ENCODE measurements at places on chromosomes 1 and 21.
A peak's percentile ranks its signal among the peaks of the same experiment; 100 is the strongest.

- no peaks in the 10 kb centered on the region for H3K36me3 ChIP-seq
- H3K27me3 ChIP-seq, result no peaks in the 10 kb centered on the region
- H3K4me1 ChIP-seq, result no peaks in the 10 kb centered on the region
- H3K4me3 ChIP-seq, result no peak within 1 kb of the TSS
- H3K27ac ChIP-seq, result no peak within 1 kb of the TSS
Observed at GRCh38 chr1:110450929-110451328, at the start of gene PROK1. TSS of gene PROK1 (plus strand) at chr1:110451149. CDS start at chr1:110451217, 68 bp downstream.

GRCh38 chr1:7299994-7300393 is 471.1 kb upstream of the VAMP3 start:
- H3K4me1 ChIP-seq, result no peaks in the 10 kb centered on the region
- DNase-seq, result no peak
- no peaks in the 10 kb centered on the region for H3K36me3 ChIP-seq
- no peaks in the 10 kb centered on the region for H3K27me3 ChIP-seq

- no peak for DNase-seq
- H3K36me3 ChIP-seq, result no peaks in the 10 kb centered on the region
- H3K27ac ChIP-seq, result no peak overlapping the region
- no peak overlapping the region for H3K4me3 ChIP-seq
- H3K27me3 ChIP-seq, result no peaks in the 10 kb centered on the region
- H3K4me1 ChIP-seq, result no peaks in the 10 kb centered on the region
Observed at GRCh38 chr1:200493344-200493743, 83.5 kb upstream of the ZNF281 start.

- H3K27me3 ChIP-seq, result no peaks in the 10 kb centered on the region
- DNase-seq, result no peak
- no peak overlapping the region for H3K27ac ChIP-seq
Observed at GRCh38 chr1:174916846-174917245, 82.9 kb upstream of the CACYBP start.

- no peaks in the 10 kb centered on the region for H3K36me3 ChIP-seq
- H3K4me1 ChIP-seq, result no peaks in the 10 kb centered on the region
- peaks cover 4% of the 10 kb centered on the region for H3K27me3 ChIP-seq
- no peak for DNase-seq
- no peak within 1 kb of the TSS for H3K27ac ChIP-seq
- H3K4me3 ChIP-seq, result no peak within 1 kb of the TSS
Observed at GRCh38 chr1:152786077-152786476, at the start of gene LCE1E. TSS of gene LCE1E (plus strand) at chr1:152786257. CDS start at chr1:152787300, 1,043 bp downstream.

GRCh38 chr1:73516451-73516850 is 681.5 kb downstream of the LRRIQ3 start:
- H3K27me3 ChIP-seq, result no peaks in the 10 kb centered on the region
- DNase-seq, result no peak
- H3K36me3 ChIP-seq, result no peaks in the 10 kb centered on the region

- no peak overlapping the region for H3K27ac ChIP-seq
- no peak overlapping the region for H3K4me3 ChIP-seq
- H3K36me3 ChIP-seq, result no peaks in the 10 kb centered on the region
- H3K27me3 ChIP-seq, result no peaks in the 10 kb centered on the region
- no peak for DNase-seq
Observed at GRCh38 chr1:204042516-204042915, 30.4 kb upstream of the SOX13 start.

GRCh38 chr1:22408230-22408629 is 43.4 kb upstream of the ZBTB40 start:
- H3K27ac ChIP-seq, result no peak overlapping the region
- H3K27me3 ChIP-seq, result no peaks in the 10 kb centered on the region
- H3K36me3 ChIP-seq, result no peaks in the 10 kb centered on the region
- no peak overlapping the region for H3K4me3 ChIP-seq
- DNase-seq, result no peak

DNA sequence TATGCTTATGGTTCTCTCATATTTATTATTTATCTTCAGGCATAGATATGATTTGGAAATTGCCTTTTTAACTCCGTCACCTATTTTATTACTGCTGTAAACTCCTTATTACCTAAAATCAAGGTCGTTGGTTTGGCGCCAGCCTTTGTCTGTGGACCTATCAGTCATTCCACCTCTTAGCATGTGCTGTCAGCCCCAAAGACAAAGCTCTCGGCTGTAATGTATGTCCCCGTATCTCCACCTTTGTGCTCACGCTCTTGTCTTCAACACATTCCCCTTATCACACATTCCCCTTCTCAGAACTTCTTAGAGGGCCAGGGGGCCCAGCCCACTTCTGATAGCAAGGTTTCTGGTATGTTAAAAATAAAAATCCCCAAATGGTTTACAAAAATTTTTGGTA is 342.2 kb downstream of the RYR2 start:
- no peaks in the 10 kb centered on the region for H3K36me3 ChIP-seq
- H3K4me3 ChIP-seq, result no peak overlapping the region
- H3K27me3 ChIP-seq, result no peaks in the 10 kb centered on the region
- no peaks in the 10 kb centered on the region for H3K4me1 ChIP-seq
- H3K27ac ChIP-seq, result no peak overlapping the region

- no peak overlapping the region for H3K27ac ChIP-seq
- H3K4me3 ChIP-seq, result no peak overlapping the region
- DNase-seq, result no peak
- H3K36me3 ChIP-seq, result no peaks in the 10 kb centered on the region
Observed at GRCh38 chr1:55970526-55971110, 608.7 kb downstream of the PLPP3 start.

- H3K4me3 ChIP-seq, result no peak overlapping the region
- peak; percentile 63 for DNase-seq
- peaks cover 16% of the 10 kb centered on the region for H3K36me3 ChIP-seq
- peaks cover 98% of the 10 kb centered on the region for H3K4me1 ChIP-seq
Observed at GRCh38 chr1:198669023-198669698, 30.3 kb downstream of the PTPRC start.

DNA sequence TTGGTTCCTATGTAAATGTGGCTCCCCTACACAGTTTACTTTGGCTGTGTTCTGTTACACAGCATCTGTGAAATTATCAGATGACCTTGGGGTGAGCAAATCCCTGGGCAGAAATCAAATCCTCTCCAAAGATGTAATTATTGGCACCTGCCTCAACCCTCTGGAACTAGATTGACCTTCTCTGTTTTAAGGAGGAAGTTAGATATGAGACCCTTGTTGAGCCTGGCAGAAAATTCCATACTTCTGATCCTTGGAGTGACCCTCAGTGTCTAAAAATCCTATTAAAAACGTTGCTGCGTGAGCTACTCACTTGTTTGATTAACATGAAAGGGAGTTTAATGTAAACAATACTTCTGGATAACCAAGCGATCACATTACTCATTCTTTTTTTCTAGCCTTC is 122.0 kb downstream of the CLIC6 start:
- no peak overlapping the region for H3K27ac ChIP-seq
- no peaks in the 10 kb centered on the region for H3K4me1 ChIP-seq
- no peak for DNase-seq
- peaks cover 29% of the 10 kb centered on the region for H3K36me3 ChIP-seq
- no peak overlapping the region for H3K4me3 ChIP-seq

DNA sequence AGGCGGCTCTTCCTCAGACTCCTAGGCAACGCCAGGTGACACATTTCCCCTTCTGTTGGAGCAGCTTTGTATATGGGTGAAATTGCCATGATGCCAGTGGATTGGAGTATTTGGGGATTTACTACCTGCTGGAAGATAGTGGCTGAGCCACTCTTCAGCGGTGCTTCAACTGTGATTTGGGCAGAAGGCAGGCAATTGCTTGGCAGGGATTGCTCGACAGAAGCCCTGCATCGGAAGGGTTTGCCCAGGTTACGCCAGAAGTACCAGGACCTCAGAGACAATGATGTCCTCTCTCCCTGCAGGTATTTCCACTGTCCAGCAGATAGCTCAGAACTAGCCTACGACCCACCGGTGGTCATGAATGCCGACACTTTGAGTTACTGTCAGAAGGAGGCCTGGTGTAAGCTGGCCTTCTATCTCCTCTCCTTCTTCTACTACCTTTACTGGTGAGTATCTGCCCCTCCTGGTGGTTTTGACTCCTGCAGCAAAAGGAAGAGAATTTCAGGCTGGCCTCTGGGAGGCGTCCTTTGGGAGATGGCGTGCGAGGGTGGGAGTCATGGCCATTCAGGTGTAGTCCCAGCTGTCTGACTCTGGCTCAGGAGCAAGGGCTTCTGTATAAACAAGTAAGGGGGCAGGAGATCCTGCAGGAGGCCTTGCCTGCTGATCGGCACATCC is 118.3 kb downstream of the CNIH3 start:
- no peaks in the 10 kb centered on the region for H3K36me3 ChIP-seq

DNA sequence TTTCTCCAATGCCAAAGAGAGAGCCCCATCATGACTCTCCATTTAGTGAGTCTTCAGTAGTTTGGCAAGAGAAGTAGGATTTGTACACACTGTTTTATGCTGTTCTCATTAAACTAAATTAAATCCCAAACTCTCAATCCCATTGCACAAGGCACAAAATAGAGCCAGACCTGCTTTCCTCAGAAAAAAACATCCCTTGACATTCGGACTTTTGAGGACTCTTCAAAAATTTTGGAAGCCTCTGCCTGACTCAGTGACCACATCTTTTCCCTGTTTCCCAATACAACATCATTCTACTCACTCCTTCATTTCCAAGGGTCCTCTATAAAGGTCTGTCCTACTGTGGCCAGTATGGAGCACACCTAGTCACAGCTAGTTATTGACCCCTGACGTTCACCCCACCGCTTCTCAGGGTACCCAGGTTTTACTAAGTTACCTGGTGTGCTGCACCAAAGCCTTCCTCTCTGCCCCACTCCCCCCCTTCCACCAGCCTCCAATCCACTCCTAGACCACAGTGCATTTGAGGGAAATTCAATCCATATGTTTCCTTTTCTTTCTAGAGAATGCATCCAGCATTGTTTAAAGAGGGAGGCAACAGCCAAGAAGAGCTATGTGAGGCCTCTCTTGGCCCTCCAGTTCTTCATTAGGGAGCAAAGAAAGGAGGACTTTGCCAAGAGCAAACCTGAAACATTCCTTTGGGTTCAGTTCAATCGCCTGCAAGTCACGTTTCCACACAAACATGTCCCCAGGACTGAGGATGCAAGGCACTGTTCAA is 428.7 kb downstream of the PLPP3 start:
- H3K27ac ChIP-seq, result no peak overlapping the region
- H3K36me3 ChIP-seq, result no peaks in the 10 kb centered on the region
- H3K4me3 ChIP-seq, result no peak overlapping the region
- H3K27me3 ChIP-seq, result no peaks in the 10 kb centered on the region

DNA sequence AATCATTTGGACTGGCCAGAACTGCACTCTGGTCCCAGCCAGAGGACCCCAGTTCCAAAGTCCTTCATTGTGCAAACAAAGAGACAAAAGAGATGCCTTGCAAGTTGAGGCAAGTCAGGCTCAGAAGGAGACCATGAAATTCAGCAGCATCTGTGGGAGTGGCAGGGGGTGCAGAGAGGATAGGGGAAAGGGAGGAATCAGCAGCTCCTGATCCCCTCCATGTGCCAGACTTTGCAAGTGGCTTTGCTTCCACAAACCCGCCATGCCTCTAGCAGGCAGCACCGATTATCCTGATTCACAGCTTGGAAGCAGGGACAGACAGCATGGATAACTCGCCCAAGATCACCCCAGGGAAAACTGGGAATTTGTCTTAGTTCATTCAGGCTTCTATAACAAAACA is 2.1 kb upstream of the CAPN9 start:
- no peaks in the 10 kb centered on the region for H3K4me1 ChIP-seq
- H3K36me3 ChIP-seq, result no peaks in the 10 kb centered on the region
- H3K27me3 ChIP-seq, result no peaks in the 10 kb centered on the region
- no peak overlapping the region for H3K27ac ChIP-seq
- no peak for DNase-seq

GRCh38 chr1:22075718-22076117 is 23.2 kb downstream of the CDC42 start:
- H3K4me3 ChIP-seq, result no peak overlapping the region
- peak overlapping the region; percentile 18 for H3K27ac ChIP-seq
- H3K27me3 ChIP-seq, result no peaks in the 10 kb centered on the region
- H3K4me1 ChIP-seq, result peaks cover 94% of the 10 kb centered on the region

DNA sequence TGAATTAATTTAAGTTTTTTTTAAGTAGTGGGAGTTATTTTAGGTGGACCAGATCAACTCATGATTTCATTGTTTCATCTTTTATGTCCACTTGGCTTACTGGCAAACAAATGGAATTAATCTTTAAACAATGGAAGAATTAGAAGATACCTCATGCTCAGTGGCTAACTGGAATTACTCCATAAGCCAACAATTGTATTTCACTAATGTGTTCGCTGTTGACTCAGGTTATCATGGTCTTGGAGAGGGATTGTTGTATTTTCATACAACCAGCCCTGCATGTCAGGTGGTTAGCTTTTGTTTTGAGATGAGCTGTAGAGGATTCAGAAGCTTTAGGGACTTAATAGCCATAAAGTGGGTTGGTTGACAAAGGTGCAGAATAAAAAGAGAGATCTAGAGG is 57.2 kb upstream of the HMCN1 start:
- no peaks in the 10 kb centered on the region for H3K27me3 ChIP-seq
- DNase-seq, result no peak

DNA sequence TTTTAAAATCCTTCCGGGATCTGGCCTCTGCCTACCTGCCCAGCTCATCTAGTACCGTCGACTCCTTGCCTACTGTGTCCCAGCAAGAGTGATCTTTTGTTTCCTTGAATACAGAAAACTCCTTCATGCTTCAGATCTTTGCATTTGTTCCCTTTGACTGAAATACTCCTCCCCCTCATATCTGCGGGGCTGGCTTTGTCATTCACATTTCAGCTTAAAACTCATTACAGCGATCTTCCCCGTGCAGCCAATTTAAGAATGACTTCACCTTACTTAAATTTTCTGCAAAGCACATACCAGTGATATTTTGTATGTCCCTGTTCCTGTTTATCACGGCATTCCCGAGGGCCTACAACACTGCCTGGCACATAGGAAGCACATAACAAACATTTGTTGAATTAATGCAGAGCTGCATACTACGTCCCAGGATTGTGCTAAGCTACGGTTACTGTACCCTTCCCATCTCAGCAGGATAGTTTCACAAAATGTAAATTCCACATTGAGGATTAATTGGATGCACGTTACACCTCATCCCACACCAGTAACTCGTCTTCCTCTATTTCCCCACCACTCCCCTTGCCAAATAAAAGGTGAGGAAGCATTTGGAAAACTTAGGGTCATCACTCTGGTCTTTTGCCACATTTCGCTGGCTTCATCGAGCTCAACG is 837 bp upstream of the DESI2 start:
- peaks cover 38% of the 10 kb centered on the region for H3K4me1 ChIP-seq
- no peaks in the 10 kb centered on the region for H3K27me3 ChIP-seq
- H3K27ac ChIP-seq, result peak overlapping the region; percentile 89
- DNase-seq, result no peak
- H3K36me3 ChIP-seq, result no peaks in the 10 kb centered on the region

- H3K36me3 ChIP-seq, result no peaks in the 10 kb centered on the region
- no peak overlapping the region for H3K4me3 ChIP-seq
- no peaks in the 10 kb centered on the region for H3K4me1 ChIP-seq
- no peaks in the 10 kb centered on the region for H3K27me3 ChIP-seq
- no peak overlapping the region for H3K27ac ChIP-seq
- DNase-seq, result no peak
Observed at GRCh38 chr1:14522926-14523241, 75.6 kb upstream of the KAZN start.

All from CD4-positive, alpha-beta memory T cell (primary cell).